ENCODE measurements at places on chromosomes 7 and 10. TPM values are rescaled to one million over a fixed set of nuclear protein-coding genes. Genes with fewer than 3 reads are reported as not detected.

The CLCN1 gene
- total RNA-seq: not detected

The SVIL gene
- 25.0 TPM for total RNA-seq

- H3K36me3 ChIP-seq: no peaks in the 10 kb centered on the region
- peaks cover 20% of the 10 kb centered on the region for H3K4me1 ChIP-seq
- DNase-seq: no peak
- H3K4me3 ChIP-seq: no peak overlapping the region
- H3K27me3 ChIP-seq: no peaks in the 10 kb centered on the region
- no peak overlapping the region for H3K27ac ChIP-seq
These were observed 23.4 kb upstream of the FXYD4 start for GRCh38 chr10:43347997-43348396.

- no peaks in the 10 kb centered on the region for H3K27me3 ChIP-seq
- DNase-seq: no peak
- H3K4me3 ChIP-seq: no peak overlapping the region
- no peaks in the 10 kb centered on the region for H3K36me3 ChIP-seq
- H3K27ac ChIP-seq: no peak overlapping the region
These were observed 33.9 kb downstream of the PTER start for GRCh38 chr10:16470747-16471146.

DNA sequence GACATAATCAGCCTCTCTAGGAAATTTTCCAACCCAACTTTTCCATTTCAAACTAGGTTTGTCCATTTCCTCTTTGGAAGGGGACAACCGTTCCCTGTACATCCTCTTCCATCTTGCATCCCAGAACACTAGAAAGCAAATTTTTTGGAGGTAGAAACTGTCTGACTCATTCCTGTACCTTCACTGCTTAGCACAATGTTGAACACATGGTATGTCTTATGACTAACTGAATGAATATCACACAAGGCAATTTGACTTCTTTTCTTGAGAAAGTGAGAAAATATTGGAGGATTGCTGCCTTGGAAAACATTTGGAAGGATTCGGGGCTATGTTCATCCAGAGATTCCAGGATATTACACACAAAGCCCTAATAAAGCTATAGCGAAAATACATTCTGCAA, 289.1 kb downstream of the FGFR2 start:
- H3K4me3 ChIP-seq: no peak overlapping the region
- H3K36me3 ChIP-seq: no peaks in the 10 kb centered on the region
- no peaks in the 10 kb centered on the region for H3K27me3 ChIP-seq
- no peak for DNase-seq
- no peaks in the 10 kb centered on the region for H3K4me1 ChIP-seq

DNA sequence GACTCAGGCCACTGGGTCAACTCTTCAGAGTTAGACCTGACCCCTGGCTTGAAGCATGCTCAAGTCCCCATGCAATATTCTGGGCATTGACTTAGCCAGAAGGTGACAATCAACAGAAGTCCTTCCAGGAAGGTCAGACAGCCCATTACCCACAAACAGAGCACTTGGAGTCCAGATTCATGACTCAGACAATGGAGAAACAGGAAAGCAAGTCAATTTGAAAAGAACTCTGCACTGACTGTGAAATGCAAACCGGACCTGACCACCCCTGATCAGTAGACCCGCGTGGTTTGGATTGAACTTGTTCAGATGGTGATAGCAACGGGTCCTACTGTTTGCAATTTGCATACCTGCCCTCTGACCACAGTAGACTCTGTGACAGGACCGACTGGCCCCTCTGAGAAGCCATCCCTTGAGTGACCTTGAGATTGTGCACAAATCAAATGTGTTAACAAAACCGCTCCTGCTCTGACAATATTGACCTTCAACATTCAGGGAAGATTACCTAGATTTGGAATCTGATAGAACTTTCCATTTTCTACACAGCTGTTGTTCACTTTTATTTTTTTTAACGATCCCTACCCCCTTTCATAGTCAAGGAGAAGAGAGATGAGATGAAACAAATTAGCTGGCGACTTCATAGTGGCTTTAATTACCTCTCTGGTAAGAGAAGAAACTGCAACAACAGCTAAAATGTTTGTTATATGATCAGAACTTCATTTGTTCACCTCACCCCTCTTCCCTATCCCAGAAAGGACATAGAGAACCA, 138.7 kb downstream of the NRP1 start:
- no peaks in the 10 kb centered on the region for H3K36me3 ChIP-seq
- H3K27me3 ChIP-seq: no peaks in the 10 kb centered on the region
- H3K27ac ChIP-seq: no peak overlapping the region
- peaks cover 6% of the 10 kb centered on the region for H3K4me1 ChIP-seq
- DNase-seq: no peak
- no peak overlapping the region for H3K4me3 ChIP-seq

GRCh38 chr10:71998840-71999194, 34.6 kb downstream of the CHST3 start:
- H3K36me3 ChIP-seq: no peaks in the 10 kb centered on the region
- DNase-seq: no peak
- no peak overlapping the region for H3K4me3 ChIP-seq
- no peaks in the 10 kb centered on the region for H3K27me3 ChIP-seq
- H3K4me1 ChIP-seq: no peaks in the 10 kb centered on the region

The CALCR gene
- not detected for total RNA-seq

- DNase-seq: no peak
- no peaks in the 10 kb centered on the region for H3K4me1 ChIP-seq
- no peak overlapping the region for H3K4me3 ChIP-seq
- no peak overlapping the region for H3K27ac ChIP-seq
These were observed 94.8 kb downstream of the SORCS3 start for GRCh38 chr10:104735757-104736391.

GRCh38 chr7:101017064-101017777, 2.7 kb upstream of the MUC17 start:
- peak overlapping the region; percentile 57 for H3K27ac ChIP-seq
- no peaks in the 10 kb centered on the region for H3K36me3 ChIP-seq
- peak overlapping the region; percentile 86 for H3K4me3 ChIP-seq
- H3K4me1 ChIP-seq: peaks cover 11% of the 10 kb centered on the region

- DNase-seq: no peak
- no peak overlapping the region for H3K27ac ChIP-seq
- H3K27me3 ChIP-seq: peaks cover 4% of the 10 kb centered on the region
- H3K4me3 ChIP-seq: no peak overlapping the region
These were observed 52.5 kb upstream of the LEP start for GRCh38 chr7:128188396-128189230.

DNA sequence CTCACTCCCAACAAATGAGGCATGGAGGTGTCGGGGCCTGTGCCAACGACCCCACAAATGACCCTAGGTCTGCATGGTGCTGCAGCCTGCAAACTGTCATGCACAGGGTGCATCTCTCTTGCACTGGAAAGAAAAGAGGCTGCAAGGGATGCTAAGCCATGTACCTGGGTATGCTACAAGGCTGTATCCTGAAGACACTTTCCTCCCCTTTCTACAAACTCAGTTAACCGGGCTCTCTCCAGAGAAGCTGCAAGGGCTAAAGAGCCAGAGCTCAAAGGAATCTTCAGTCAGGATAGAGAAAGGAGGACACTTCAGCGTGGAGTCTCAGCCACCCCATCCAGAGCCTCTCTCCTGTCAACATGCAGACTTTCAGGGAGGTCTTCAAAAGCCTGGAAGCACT, 449.0 kb downstream of the GRID1 start:
- no peaks in the 10 kb centered on the region for H3K27me3 ChIP-seq
- no peaks in the 10 kb centered on the region for H3K36me3 ChIP-seq
- H3K4me1 ChIP-seq: no peaks in the 10 kb centered on the region
- no peak overlapping the region for H3K27ac ChIP-seq
- no peak overlapping the region for H3K4me3 ChIP-seq

DNA sequence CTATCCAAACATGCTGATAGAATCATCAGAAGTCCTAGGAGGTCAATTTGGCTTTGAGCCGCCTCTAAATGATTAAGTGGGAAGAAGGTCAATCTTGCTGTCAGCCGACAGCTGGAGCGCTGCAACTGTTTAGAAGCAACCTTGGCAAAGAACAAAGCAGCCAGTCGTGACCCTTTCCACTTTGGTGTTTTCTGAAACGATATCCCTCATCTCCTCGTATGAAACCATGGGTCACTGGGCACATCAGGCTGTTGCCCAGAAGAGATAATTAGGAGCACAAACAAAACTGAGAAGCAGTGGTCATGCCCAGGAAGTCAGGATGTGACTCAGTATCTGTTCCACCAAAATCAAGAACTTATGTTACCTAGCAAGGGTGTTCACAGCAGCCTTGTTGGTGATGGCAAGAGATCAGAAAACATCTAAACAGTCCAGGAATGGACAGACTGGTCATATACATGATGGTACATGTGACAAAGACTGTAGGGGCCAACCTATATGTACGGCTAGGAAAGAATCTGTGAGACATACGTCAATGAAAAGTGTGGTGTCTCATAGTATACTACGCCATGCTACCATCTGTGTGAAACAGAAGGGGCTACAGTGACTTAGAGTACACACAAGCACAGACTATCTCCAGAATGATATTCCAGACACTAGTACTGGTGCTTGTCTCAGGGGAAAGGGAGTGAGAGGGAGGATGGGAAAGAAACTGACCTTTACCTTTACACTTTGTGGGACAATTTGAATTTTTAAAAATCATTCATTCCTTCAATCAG, 22.4 kb downstream of the STN1 start:
- no peaks in the 10 kb centered on the region for H3K27me3 ChIP-seq
- H3K27ac ChIP-seq: peak overlapping the region; percentile 11
- no peak overlapping the region for H3K4me3 ChIP-seq
- no peak for DNase-seq
- H3K36me3 ChIP-seq: peaks cover 58% of the 10 kb centered on the region

GRCh38 chr7:30752979-30753378, 1.0 kb downstream of the INMT start:
- no peaks in the 10 kb centered on the region for H3K4me1 ChIP-seq
- H3K36me3 ChIP-seq: no peaks in the 10 kb centered on the region
- no peak overlapping the region for H3K4me3 ChIP-seq
- H3K27me3 ChIP-seq: no peaks in the 10 kb centered on the region

DNA sequence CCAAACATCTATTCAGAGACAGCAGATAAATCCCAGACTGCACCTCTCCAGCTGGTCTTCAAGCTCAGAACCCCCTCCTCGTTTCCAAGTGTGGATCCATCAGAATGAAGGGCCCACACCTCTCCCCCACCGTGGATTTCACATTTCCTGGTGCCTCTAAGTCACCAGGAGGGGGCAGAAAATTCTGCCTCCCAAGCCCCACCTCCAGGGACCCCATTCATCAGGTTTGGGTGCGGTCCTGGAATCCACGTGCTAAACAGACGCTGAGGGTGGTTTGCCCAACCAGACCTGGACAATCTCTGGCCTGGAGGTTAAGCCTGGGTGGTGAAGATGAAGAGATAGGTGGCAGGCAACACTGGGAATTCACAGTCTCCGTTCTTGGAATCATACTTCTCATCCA, 92.4 kb downstream of the WDR11 start:
- no peaks in the 10 kb centered on the region for H3K36me3 ChIP-seq
- H3K27me3 ChIP-seq: no peaks in the 10 kb centered on the region
- no peak overlapping the region for H3K27ac ChIP-seq
- H3K4me1 ChIP-seq: peaks cover 4% of the 10 kb centered on the region

DNA sequence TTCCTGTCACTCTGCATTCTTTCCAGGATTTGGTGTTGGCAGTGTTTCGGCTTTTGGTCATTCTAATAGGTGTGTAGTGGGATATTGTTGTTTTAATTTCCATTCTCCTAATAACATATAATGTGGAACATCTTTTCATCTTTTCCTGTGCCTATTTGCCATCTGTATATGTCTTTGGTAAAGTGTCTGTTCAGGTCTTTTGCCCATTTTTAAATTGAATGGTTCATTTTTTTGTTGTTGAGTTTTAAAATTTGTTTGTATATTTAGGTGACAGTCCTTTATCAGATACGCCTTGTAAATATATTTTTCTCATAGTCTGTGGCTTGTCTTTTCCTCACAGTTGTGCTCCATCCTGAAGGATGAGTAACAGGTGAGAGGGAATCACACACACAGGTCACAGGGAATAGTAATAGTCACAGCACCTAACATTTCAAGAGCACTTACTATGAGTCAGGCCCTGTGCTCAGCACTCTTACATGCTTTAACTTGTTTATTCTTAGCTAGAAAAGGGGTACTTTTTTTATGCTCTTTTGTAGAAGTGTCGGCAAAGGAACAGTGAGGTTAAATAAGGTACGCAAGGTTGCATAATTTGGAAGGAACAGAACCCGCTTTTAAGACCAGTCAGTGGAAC, 117.1 kb upstream of the GATA3 start:
- H3K36me3 ChIP-seq: no peaks in the 10 kb centered on the region
- no peak for DNase-seq
- no peak overlapping the region for H3K27ac ChIP-seq
- H3K4me3 ChIP-seq: no peak overlapping the region
- no peaks in the 10 kb centered on the region for H3K27me3 ChIP-seq

GRCh38 chr10:6062101-6062771, at the start of gene IL2RA:
Gene IL2RA, minus strand, starts transcription at chr10:6062367. Its CDS starts 216 bp downstream, at chr10:6062151.
- H3K4me1 ChIP-seq: peaks cover 80% of the 10 kb centered on the region
- peak within 1 kb of the TSS; percentile 83 for H3K27ac ChIP-seq
- no peaks in the 10 kb centered on the region for H3K36me3 ChIP-seq
- H3K4me3 ChIP-seq: peak within 1 kb of the TSS; percentile 71

The SLC13A1 gene
- total RNA-seq: not detected

DNA sequence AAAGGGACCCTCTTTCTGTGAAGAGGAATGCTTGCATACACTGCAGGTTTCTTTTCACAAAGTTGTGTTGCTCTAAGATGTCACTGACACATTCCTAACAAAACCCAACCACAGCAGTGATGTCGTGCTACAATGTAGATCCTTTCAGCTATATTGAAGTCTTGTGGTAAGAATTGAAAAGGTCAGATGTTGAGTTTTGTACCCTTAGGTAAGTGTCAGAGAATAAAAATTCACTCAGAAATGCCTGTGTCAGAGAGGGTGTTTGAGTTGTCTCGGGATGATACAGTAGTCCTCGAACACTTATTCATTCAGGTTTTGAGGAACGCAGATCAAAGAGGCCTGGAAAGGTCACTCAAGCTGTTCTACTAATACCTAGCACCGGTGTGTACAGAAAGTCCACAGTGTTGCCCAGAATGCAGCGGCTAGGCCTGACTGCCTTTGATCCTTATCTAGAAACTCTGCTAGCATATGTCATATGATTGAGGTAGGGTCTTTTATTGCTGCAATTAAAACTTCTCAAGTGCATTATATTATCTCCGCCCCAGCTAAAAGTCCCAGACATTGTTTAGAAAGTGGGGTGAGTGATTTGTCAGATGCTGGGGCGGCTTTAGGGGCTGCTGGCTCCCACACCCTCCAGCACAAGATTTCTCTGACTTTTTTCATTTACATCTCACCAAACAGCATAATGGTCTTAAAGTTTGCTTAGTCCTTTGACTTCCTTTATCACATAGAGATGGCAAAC, 26.0 kb downstream of the RNF32 start:
- no peak overlapping the region for H3K4me3 ChIP-seq
- no peaks in the 10 kb centered on the region for H3K4me1 ChIP-seq
- no peaks in the 10 kb centered on the region for H3K27me3 ChIP-seq
- H3K36me3 ChIP-seq: no peaks in the 10 kb centered on the region
- H3K27ac ChIP-seq: no peak overlapping the region

GRCh38 chr10:27319752-27320431, 79.3 kb upstream of the ACBD5 start:
- no peak overlapping the region for H3K27ac ChIP-seq
- H3K4me3 ChIP-seq: no peak overlapping the region
- no peaks in the 10 kb centered on the region for H3K27me3 ChIP-seq
- DNase-seq: no peak

The INSYN2A gene
- not detected for total RNA-seq

Measured in CD4-positive, alpha-beta memory T cell (primary cell).